ENCODE measurements at places on chromosomes 5 and 9.

DNA sequence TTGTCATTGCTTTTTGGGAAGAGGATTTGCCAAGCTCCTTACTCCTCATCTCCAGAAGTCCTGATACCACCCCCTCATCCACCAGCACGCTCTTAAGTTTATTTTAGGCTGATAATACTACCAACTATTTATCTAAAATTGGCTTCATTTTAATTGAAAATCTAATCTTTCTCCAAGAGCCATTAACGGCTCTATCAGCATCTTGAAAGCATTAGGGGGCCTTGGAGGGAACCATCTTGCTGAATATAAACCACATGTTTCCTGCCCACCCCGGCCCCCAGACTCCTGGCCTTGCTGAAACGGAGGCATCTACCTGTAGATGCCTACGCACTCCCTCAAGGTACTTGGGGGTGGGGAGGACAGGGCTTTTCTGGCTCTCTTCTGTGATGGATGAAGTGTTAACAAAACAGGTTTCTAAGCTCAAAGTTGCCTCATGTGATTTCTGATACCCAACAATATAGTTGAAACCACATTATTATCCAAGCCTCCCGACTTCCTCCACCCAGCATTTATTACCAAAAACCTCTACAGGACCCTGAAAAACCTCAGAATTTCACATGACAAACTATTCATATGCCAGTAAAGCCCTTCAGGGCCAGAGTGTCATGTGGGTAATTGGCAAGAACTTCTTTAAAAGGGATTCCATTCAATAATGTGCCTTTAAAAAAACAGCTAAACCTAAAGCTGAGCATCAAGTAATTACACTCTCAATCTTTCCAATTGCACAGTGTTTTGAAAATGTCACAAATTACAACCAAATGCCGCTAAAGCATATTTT is 96.7 kb downstream of the SAXO1 start:
- DNase-seq: no peak

GRCh38 chr5:166535641-166536040 is 1755.8 kb upstream of the WWC1 start:
- DNase-seq: no peak

- DNase-seq: no peak
These were observed 9.0 kb downstream of the CDX1 start for GRCh38 chr5:150175536-150175935.

DNA sequence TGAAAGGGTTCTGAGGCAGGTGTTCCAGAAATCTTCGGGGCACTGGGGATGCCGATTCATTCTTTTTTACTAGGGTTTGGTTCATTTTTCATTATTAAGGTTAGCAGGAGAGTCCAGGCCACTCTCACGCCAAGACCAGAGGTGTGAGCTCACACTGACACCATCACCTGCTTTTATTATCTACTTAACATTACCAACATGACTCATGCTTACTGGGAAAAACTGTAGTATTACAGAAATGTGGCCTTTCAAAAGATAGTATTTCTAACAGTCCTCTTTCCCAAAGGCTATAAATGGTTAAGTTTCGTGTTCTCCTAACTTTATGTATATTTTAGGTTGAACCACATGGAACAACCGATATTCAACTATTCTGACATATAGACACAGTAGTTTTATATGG is 222.1 kb downstream of the ROR2 start:
- DNase-seq: no peak

GRCh38 chr9:92850898-92851297 is 26.9 kb downstream of the ZNF484 start:
- DNase-seq: no peak

DNA sequence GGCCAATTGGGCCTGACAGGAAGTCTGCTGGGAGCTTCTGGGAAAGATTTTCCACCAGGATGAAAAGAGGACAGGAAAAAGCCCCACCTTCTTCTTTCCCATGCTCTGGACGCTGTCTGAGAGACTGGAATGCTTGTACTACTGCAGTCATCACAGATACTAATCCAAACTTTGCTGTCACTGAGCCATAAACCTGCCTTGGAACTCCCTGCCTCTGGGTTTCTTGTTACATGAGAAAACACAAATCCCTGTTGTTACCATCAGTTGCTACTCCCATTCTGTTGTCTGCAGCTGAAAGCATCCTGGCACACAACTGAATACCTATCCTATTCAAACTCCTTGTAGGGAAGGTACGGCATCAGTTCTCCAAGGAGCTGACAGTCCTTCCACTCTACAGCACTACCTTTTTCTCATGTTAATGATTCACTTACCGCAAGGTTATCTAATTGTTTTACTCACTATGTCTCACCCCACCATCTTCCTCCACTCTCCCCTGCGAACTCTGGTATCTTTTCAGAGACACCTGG is 167.5 kb downstream of the CDK5RAP2 start:
- no peak for DNase-seq

- DNase-seq: no peak
These were observed 189.1 kb upstream of the IL12B start for GRCh38 chr5:159519365-159519764.

GRCh38 chr5:89395111-89395510 is 512.1 kb upstream of the MEF2C start:
- DNase-seq: no peak

- DNase-seq: no peak
These were observed 29.3 kb downstream of the COL23A1 start for GRCh38 chr5:178560911-178561310.

- DNase-seq: no peak
These were observed 220.2 kb upstream of the KLF9 start for GRCh38 chr9:70634696-70635095.
